ENCODE measurements at places on chromosomes 3 and 15.

- no peak for DNase-seq
These were observed 27.8 kb downstream of the FHIT start for GRCh38 chr3:61223451-61223850.

GRCh38 chr3:111917300-111917699 lies 58.2 kb downstream of the PHLDB2 start:
- DNase-seq, result no peak

DNA sequence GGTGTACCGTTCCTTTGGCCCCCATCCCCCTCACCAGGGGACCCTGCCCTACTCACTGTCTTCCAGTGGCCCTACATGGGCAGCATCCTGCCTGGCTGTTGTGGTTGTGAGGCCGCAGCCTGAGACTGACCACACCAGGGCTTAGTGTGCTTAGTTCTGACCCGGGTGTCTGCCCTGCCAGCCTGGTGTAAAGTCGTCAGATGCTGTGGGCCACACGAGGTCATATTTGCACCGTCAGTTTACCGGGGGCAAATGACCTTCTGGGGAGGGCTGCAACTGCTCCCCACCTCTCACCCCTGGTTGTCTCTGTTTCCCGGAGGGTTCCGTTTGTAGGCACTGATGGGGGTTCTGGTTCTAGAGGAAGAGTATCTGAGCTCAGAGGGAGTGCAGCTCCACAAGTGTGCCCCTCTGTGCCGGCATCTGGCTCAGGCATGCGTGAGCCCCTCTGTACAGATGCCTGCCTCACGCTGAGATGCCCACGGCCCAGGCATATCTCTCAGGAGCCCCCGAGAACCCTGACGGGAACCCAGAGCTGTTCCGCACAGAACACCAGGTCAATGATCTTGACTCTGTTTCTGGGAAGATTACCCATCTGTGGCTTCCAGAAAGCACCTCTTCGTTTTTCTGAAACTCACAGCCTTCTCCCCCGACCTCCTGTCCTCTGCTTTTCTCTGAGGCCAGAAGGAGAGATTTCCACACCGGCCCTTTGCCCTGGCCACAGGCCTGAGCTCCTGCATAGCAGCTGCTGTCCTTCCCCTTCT lies 19.2 kb downstream of the KLF13 start:
- no peak for DNase-seq

GRCh38 chr15:70480196-70480856 lies 283.0 kb downstream of the UACA start:
- no peak for DNase-seq

DNA sequence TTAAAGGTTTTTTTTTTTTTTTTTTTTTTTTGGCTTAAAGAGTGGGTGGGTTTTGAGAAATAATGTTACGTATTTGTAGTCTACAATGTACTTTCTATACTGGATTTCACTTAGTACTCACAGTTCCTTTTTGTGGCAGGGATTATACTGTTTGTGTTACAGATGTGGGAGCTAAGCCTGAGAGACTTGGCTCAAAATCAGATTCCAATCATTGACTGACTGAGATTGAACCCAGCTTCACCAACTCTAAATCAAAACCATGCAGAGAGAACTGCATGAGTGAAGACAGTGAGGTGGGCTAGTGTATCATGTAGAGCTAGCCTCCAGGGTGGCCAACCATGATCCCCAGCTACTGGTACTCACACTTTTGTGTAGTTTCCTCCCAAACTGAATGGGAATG lies 68.0 kb downstream of the TMEM108 start:
- DNase-seq, result no peak

GRCh38 chr3:142931222-142931621 lies 32.3 kb downstream of the PAQR9 start:
- DNase-seq, result no peak

- no peak for DNase-seq
These were observed 13.8 kb upstream of the FAM219B start for GRCh38 chr15:74920456-74920855.

DNA sequence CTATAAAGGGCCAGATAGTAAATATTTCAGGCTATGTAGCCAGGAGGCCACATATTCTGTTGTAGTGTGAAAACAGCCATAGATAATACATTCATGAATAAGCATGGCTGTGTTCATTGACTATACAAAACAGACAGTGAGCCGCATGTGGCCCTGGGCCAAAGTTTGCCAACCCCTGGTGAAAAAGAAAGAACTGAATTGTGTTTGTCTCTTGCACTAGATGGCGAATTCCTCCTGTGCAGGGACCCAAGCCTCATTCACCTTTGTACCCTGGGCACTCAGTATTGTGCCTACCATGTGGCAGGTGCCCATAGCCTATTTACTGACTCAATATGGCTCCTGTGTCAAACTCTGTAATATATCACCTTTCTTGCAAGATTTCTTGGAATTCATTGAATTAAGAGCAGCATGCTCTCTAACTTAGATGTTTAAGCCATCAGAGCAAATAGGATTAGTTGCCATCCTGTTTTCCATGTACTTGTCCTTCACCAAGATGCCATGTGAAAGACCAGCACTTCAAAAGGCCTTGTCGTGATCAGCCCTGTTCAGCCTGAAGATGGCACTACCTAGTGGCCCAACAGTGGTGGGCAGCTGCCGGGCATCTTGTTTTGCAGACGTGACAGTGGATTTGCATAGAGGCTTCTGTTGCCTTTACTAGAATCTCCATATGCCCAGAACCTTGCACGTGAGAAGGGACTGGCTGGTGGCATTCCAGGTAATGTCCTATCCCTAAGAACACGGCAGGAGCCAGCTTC lies 50.9 kb upstream of the CMTM7 start:
- no peak for DNase-seq

- no peak for DNase-seq
These were observed 9.6 kb downstream of the TFRC start for GRCh38 chr3:196072313-196072712.

DNA sequence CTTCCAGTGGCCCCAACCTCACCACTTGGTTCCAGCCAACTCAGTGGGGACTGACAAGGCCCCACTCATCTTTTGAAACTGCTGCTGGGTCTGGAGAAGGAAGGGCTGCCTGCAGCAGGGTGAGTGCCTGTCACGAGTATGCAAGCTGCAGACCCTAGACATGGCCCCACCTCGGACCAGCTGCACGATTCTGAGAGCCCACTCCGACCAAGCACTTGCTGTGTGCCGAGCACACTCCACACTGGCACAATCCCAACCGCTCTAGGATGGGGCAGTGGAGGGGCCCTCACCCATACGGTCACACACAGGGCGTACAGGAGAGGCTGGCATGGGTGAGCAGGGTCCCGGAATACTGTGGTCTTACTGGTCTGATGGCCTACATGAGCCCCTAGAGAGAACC lies 8.0 kb upstream of the PLXND1 start:
- DNase-seq, result no peak

GRCh38 chr15:66505818-66506217 lies 692 bp downstream of the ZWILCH start:
- DNase-seq, result no peak

- no peak for DNase-seq
These were observed 52.6 kb downstream of the SYNM start for GRCh38 chr15:99157456-99157855.

DNA sequence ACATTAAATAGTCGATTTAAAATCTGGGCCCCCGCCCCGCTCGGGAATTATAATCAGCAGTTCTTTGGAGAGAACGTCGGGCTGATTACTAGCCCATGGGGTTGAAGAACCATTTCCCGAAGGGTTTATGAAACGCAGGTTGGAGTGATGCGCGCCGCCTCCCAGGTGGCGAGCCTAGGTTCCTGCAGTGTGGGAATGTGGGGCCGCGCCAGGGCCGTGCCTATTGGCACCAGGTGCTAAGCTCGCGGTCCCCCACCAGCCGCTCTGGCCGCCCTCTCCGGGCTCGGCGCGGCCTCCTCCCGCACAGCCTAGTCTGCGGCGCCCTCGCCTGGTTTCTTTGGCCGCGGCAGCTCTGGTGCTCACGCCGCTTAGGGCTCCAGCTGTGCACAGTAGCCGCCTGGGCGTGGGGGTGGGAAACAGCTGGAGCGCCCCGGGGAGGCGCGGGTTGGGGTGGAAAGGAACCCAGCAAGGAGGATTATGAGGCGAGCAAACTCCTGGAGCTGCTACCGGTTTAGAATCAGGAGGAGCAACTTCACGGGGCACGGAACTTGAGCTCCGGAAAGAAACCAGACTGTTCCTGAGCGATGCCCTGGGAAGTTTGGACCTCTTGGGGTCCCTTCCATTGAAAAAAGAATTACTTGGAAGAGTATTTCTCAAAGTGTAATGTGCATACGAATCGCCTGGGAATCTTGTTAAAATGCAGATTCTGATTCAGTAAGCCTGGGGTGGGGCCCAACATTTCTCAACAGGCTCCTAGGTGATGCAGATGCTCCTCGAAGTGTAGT lies 5.6 kb upstream of the MECOM start:
- no peak for DNase-seq

- DNase-seq, result no peak
These were observed 30.7 kb downstream of the GRAMD2A start for GRCh38 chr15:72166716-72167417.

- peak; percentile 69 for DNase-seq
These were observed at the start of gene PFN2 for GRCh38 chr3:149970716-149971402. Gene PFN2 (minus strand): TSS chr3:149970895. CDS start chr3:149970856, 39 bp downstream.

- no peak for DNase-seq
These were observed 753 bp downstream of the INAFM2 start for GRCh38 chr15:40323953-40324937.

- DNase-seq, result no peak
These were observed 120.2 kb upstream of the IGSF10 start for GRCh38 chr3:151581035-151581434.

GRCh38 chr3:25527336-25527735 lies 99.3 kb downstream of the RARB start:
- no peak for DNase-seq

- no peak for DNase-seq
These were observed 606.6 kb downstream of the TBL1XR1 start for GRCh38 chr3:176590722-176591121.
